ENCODE measurements at places on chromosomes 16 and 17.

- no peak for DNase-seq
These were observed 33.4 kb downstream of the RBFOX1 start for GRCh38 chr16:7366041-7366440.

DNA sequence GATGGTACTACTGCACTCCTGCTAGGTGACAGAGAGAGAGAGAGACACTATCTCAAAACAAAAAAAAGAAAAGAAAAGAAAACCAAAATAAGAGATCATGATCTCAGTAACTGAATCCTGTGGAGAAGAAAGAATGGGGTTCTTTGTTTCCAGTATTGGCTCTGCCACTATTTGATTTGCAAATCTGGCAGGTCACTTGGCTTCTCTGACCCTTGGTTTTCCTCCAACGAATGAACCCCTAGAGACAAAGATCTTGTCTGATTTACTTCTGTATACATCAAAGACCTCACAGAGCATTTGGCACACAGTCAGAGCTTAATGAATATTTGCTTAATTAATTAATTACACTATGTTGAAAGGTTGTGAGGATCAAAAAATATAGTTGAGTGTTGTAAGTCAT, 47.9 kb upstream of the NLK start:
- peak; percentile 73 for DNase-seq

DNA sequence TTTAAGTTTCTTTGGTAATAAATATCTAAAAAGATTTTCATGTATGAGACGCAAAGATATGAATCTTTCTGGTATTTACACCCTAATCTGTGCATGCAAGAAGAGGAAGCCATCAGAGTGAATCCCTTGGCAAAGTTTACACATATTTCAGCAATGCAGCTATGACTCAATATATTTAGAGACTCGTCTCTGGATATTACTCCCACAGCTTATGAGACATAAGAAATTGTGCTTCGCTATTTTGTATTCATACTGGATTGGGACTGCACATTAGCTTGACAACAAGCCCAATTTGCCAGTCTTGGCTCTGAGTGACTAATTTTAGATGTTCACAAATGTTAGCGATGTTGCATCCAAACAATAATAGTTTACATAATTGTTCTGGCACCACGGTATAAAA, 532.0 kb downstream of the CDH11 start:
- peak; percentile 55 for DNase-seq

DNA sequence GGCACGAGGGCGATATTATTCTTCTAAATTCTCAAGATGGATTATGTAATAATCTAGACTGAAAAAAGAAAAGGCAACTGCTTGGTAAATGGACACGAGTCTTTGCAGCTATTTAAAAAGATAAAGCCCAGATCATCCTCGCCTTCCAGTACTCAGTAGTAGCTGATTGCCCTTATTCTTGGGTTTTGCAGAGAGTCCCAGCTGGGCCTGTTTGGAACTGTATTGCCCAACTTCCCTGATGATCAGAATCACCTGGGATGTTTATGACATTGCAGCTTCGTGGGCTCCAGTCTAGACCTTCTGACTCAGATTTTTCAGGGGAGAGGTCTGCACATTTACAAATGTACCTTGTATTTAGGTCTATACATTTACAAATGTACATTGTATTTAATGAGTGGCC, 213.5 kb downstream of the RAB11FIP4 start:
- DNase-seq, result no peak

GRCh38 chr16:12267491-12267890, 291.0 kb downstream of the SNX29 start:
- DNase-seq, result no peak

DNA sequence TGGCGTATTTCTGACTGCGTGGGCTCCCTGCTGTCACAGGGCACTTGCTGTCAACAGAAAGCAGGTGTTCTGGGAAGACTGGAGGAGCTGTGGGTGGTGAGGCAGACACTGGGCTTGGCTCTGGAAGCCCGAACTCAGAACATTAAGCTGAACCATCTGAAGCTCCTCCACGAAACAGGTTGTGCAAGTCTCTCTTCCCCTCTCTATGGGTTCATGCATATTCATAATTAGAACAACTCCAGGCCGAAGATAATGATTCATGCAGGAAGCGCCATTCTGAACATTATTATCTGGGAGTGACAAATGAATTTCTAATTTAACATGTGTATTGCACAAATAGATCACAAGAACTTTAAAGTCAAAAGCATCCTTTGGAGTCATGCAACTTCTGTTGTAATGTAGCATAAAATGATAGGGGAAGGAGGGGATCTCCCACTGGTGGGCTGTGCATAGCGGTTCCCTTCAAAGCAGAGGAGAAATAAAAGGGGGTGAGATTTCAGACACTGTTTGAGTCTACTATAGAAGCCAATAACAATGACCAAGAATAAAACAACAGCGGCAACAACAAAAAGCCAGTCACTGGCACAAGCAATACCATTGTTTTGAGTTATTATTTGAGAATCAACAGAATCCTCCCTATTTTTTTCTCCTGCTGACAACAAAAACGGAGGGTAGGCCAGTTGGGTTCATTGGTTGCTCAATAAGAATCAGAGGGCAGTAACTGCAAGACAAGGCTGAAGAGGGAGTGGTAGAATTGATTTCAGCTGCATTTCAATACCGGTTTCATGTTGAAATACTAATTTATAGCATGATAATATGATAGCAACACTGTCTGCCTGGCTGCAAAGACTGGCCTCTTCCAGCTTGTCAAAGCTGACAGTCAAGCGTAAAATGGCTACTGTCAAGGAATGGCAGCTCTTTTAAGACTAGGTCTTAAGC, 407.3 kb downstream of the XYLT1 start:
- peak; percentile 70 for DNase-seq

GRCh38 chr17:74529243-74529642, 2.0 kb downstream of the CD300LB start:
- DNase-seq, result no peak

GRCh38 chr16:83701494-83701893, 106.3 kb upstream of the HSBP1 start:
- no peak for DNase-seq

GRCh38 chr16:78249056-78249455, 149.6 kb downstream of the WWOX start:
- no peak for DNase-seq

DNA sequence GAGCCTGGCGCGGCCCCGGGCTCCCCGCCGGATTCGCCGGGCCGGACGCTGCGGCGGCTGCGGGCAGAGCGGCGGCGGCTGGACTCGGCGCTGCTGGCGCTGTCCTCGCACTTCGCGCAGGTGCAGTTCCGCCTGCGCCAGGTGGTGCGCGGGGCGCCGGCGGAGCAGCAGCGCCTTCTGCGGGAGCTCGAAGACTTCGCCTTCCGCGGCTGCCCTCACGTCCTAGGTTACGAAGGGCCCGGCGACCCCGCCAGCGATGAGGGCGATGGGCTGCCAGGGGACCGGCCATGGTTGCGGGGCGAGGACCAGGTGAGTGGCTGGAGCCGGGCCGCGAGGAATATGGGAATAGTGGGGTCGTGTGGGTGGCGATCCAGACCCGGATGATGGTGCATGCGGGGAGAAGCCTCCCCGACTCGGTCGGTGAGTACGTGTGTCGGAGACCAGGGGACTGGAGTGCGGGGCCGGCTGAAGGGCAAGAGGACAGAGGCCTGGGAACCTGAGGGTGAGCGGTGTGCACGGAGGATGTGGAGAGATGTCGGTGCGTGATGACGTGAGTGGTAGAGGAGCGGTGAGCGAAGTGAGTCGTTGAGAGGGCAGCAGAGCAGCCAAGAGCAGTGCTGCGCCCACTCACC, 517 bp downstream of the RUNDC1 start:
- DNase-seq, result peak; percentile 70

- DNase-seq, result no peak
These were observed 4.8 kb downstream of the BTBD17 start for GRCh38 chr17:74356646-74357465.

GRCh38 chr17:79943347-79944241, 92.1 kb downstream of the TBC1D16 start:
- DNase-seq, result no peak

- DNase-seq, result no peak
These were observed at the start of gene ACE for GRCh38 chr17:63476854-63477479. Gene ACE, plus strand, starts transcription at chr17:63477061. Its CDS starts 34 bp downstream, at chr17:63477095.

- DNase-seq, result no peak
These were observed at the start of gene FDXR for GRCh38 chr17:74872313-74873036. Gene FDXR, minus strand, starts transcription at chr17:74872994. Its CDS starts 50 bp downstream, at chr17:74872944.

GRCh38 chr16:30997725-30998711, 12.4 kb downstream of the STX1B start:
- DNase-seq, result no peak

DNA sequence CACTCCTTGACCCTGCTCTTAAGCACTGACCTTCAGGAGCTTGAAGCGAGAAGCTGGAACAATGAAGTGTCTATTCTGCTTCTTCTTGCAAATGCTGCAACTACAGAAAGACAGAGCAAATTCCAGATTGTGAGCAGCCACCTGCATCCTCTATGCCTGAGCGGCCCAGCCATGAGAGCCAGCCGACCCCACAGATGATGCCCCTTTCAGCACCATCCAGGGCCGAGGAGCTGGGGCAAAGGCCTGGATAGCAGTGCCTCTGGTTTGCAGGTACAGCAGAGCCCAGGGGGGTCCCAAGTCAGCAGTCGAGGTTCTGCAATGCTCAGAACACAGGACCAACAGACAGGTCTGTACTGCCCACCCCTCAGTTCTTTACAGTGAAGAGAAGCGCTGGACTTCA, 4.7 kb downstream of the CENPV start:
- no peak for DNase-seq

GRCh38 chr17:19714542-19715411, 1.6 kb downstream of the SLC47A2 start:
- no peak for DNase-seq

DNA sequence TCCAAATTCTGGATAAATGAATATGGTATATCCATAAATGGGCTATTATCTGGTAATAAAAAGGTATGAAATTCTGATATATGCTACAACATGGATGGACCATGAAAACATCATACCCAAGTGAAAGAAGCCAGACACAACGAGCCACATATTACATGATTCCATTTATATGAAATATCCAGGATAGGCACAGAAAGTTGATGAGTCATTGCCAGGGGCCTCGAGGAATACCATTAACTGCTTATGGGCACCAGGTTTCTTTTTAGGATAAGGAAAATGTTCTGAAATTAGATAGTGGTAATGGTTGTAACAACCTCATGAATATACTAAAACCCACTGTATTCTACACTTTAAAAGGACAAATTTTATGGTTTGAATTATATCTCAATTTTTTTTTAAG, 123.2 kb downstream of the PITPNC1 start:
- DNase-seq, result no peak

DNA sequence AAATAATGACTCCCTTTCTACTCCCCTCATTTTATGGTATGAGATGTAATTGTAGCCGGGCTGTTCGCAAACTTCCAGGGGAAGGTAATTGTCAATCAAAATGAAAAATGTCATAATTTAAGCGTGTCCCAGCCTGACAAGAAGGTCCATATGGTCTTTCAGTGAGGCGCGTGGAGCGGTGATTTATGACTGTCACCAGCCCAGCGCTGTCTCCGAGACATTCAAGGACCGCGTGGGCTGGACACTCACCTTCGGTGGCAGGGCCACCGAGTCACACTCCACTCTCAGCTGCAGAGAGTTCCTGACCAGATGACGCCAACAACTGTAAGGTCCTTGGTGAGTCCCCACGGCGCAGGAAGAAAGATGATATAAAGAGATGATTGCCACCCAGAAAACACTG, 157.7 kb upstream of the TNRC6C start:
- no peak for DNase-seq

DNA sequence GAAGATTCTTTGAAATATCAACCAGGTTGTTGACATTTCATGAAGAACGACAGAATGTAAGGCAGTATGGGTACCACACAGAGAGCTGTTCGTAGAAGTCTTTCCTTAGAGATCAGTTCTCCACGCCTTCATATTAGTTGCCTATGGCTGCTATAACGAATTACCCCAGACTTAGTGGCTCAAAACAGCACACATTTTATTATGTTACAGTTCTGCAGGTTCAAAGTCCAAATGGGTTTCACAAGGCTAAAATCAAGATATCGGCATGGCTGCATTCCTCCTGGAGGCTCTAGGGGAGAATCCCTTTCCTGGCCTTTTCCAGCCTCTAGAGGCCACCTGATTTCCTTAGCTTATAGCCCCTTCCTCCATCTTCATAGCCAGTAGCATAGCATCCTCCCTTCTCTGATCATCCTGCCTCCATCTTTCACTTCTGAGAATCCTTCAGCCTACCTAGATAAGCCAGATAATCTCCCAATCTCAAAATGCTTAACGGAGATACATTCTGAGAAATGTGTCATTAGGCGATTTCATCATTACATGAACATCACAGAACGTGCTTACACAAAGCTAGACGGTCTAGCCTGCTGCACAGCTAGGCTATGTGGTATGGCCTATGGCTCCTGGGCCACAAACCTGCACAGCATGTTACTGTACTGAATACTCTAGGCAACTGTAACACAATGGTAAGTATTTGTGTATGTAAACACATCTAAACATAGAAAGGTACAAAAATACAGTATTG, 26.0 kb downstream of the ERCC4 start:
- no peak for DNase-seq

GRCh38 chr16:4298761-4299522, 16.9 kb upstream of the GLIS2 start:
- no peak for DNase-seq

- DNase-seq, result no peak
These were observed 18.4 kb downstream of the CFAP20 start for GRCh38 chr16:58110571-58111301.

- peak; percentile 41 for DNase-seq
These were observed 340.8 kb downstream of the XYLT1 start for GRCh38 chr16:17129971-17130370.

DNA sequence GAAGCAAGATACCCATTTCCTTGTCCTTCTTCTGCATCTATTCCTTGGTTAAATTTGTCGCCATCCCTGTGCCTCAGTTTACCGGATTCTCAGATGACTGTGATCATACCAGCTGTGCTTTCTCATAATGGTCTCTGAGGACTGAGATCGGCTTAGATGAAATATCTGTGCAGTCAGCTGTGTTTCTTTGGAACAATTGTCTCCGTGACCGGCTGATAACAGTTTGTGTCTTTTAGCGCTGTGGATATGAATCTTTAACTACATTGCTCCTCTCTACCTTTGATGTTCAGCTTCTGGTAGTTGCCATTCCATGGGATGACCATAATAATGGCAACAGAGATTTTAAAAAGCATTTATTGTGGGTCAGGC, 473 bp downstream of the FTO start:
- DNase-seq, result no peak

GRCh38 chr17:74164446-74165045, 38.9 kb upstream of the RPL38 start:
- DNase-seq, result no peak

- DNase-seq, result no peak
These were observed at the start of gene CES5A for GRCh38 chr16:55875273-55875672. Gene CES5A, minus strand, starts transcription at chr16:55875373. Its CDS starts 152 bp downstream, at chr16:55875221.

- DNase-seq, result no peak
These were observed 7.7 kb downstream of the CES1 start for GRCh38 chr16:55825115-55825728.

GRCh38 chr17:39150795-39151149, 665 bp downstream of the PLXDC1 start:
- DNase-seq, result no peak

GRCh38 chr17:17120294-17120693, 78.0 kb downstream of the MPRIP start:
- DNase-seq, result no peak

GRCh38 chr17:12730421-12730820, 58.9 kb upstream of the ARHGAP44 start:
- DNase-seq, result no peak

GRCh38 chr16:28072087-28072486, 8.6 kb upstream of the GSG1L start:
- DNase-seq, result no peak

- DNase-seq, result no peak
These were observed 145.4 kb downstream of the SOX9 start for GRCh38 chr17:72266112-72266775.

Data from Ammon's horn (tissue), 1 donor.